ENCODE measurements at places on chromosomes 5 and 9.

GRCh38 chr5:1008451-1009358, at the start of gene NKD2:
Gene NKD2 (plus strand): TSS chr5:1008802. CDS start chr5:1009058, 256 bp downstream.
- peak; percentile 61 for DNase-seq

DNA sequence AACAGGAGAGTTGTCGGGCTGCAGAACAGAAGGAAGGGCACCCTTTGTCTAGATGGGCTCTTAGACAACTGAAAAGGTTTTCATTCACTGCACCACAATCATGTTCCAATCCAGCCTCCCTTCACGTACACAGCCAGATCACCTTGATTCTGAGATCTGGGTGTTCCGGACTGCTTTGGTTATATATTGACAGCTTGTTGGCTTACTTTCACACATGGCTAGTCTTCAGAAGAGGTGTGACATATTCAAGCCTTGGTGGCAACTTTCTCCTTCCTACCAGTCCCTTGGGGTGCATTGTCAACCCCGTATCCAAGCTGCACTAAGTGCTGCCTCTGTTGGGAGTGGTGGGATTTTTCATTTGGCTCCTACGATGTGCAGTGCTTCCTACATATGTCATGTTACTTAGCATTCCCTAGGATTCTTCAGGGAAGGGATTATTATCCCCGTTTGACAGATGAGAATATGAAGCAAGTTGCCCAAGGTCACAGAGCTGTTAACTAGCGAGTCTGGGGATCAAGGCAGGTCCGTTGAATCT, 100.6 kb downstream of the LIFR start:
- DNase-seq, result no peak

GRCh38 chr9:10704720-10705119, 91.9 kb upstream of the PTPRD start:
- no peak for DNase-seq

GRCh38 chr9:102985162-102985895, 9.8 kb upstream of the CYLC2 start:
- peak; percentile 66 for DNase-seq

DNA sequence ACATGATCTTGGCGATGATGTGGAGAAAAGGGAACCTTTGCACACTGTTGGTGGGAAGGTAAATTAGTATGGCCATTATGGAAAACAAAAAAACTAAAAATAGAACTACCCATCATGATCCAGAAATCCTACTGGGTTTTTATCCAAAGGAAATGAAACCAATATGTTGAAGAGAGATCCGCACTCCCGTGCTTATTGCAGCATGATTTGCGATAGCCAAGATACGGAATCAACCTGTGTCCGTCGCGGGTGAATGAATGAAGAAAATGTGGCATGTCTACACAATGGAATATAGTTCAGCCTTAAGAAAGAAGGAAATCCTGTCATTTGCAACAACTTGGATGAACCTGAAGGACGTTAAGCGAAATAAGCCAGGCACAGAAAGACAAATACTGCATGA, 84.5 kb downstream of the TTLL11 start:
- DNase-seq, result no peak

DNA sequence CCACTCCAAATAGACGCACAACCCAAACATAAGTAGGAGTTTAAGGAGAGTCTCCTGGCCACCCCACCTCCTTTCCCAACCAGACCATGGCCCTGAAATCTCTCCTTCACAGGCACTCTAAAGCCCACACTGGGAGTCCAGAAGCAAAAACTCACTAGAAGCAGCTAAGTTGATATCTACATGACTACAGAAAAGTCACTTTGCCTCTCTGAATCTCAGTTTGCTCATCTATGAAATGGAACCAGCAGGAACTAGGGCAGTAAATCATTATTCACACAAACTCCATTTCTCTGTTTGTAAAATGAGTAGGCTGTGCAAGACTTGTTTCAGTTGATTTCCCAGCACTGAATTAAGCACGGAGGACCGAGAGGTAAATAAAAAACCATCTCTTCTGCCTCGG, 4.1 kb upstream of the WWC1 start:
- no peak for DNase-seq

GRCh38 chr9:96064826-96065481, 189.5 kb downstream of the ERCC6L2 start:
- DNase-seq, result no peak

DNA sequence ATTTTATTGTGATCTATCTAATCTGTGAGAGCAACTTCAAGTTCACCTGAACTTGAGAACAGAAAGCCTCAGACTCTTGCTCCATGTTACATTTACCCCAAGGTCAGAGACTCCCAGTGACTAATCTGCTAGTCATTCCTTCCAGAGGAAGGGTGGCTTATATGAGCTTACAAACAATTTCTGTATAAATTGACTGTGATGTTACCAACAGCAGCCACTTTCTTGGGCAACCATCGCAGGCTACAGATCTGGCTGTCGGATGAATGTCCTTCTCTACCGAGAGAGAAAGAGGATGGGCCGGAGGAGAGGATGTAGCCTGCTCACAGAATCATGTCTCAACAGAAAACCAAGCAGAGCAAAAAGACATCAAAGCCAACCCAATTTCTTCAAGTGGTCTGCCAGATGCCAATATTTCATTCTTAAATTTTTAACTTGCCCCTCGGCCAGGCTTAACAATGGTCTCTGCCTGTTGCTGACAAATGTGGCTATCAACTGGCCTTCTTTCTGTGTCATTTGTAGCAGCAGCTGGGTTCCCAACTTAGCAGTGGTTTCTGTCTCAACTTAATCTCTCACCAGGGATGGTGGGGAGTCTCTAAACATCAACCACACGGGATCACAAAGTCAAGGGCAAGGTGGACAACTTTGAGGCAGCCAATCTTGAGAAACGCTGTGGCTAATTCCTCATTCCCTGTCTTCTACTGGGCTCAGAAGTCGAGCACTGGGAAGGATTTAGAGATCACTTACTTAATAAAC, 81.3 kb downstream of the RAPGEF1 start:
- no peak for DNase-seq

Measured in WERI-Rb-1 (cell line).